ENCODE measurements at places on chromosomes 16 and 17.
A peak's percentile ranks its signal among the peaks of the same experiment; 100 is the strongest.

GRCh38 chr17:58083491-58084316, 485 bp downstream of the DYNLL2 start:
- no peak for DNase-seq
- peak overlapping the region; percentile 69 for H3K4me3 ChIP-seq
- H3K27me3 ChIP-seq = no peaks in the 10 kb centered on the region
- peaks cover 44% of the 10 kb centered on the region for H3K4me1 ChIP-seq
- peaks cover 17% of the 10 kb centered on the region for H3K36me3 ChIP-seq

DNA sequence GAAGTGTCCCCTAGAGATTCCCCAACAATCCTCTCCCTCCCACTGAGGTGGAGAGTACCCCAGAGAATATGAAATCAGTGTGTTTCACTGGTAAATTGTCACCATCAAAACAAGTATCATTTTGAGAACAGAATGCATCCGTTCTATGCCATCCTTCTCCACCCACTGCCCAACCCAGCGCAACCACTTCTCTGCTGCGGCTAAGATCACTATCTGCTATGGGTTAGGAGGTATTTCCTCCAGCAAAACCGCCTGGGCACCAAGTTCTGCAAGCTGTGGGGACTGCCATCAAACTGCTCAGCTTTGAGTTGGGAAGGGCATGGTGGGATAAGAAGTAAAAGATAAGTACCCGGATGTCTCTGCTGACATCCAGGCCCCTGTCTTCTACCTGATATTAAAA, 24.4 kb downstream of the CNTNAP1 start:
- no peaks in the 10 kb centered on the region for H3K4me1 ChIP-seq
- no peak overlapping the region for H3K27ac ChIP-seq
- no peak overlapping the region for H3K4me3 ChIP-seq
- DNase-seq = no peak
- H3K36me3 ChIP-seq = peaks cover 98% of the 10 kb centered on the region

DNA sequence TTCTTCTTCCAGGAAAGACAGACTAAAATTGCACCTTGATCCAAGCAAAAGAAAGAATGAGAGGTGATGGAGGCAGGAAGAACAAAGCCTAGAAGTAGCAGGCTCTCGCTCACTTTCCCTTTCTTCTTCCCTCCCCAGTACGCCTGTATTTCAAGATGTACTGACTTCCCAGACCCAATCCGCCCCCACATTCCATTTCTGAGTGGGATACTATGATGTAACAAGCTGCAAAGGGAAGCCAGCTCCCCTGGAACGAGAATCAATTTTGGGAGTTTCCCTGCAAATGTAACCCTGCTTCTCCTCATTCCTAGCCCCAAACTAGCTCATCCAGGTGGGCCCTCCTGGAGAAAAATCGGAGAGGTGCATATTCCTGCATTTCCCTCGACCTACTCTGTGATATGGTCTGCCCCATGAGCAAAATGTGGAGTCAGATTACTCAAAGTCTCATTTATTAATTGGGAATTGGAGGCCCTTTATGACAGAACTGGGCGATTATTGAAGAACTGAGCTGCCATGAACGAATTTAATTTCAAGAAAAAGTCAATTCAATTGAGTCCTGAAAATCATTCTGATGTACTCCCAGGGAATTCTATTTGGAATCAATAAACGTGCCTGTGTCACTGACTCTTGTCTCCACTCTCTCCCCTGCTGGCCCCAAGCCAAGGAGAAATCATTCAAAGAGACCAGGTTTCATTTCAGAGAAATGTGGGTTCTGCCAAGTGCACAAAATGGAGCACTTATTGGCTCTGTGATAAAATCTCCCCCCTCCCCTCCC, 398.9 kb downstream of the SHISA9 start:
- peak; percentile 15 for DNase-seq
- H3K4me3 ChIP-seq = no peak overlapping the region
- no peak overlapping the region for H3K27ac ChIP-seq
- no peaks in the 10 kb centered on the region for H3K27me3 ChIP-seq

GRCh38 chr16:82368041-82368440, 198.0 kb upstream of the MPHOSPH6 start:
- DNase-seq = peak; percentile 53
- no peak overlapping the region for H3K4me3 ChIP-seq
- H3K36me3 ChIP-seq = no peaks in the 10 kb centered on the region
- H3K27me3 ChIP-seq = no peaks in the 10 kb centered on the region
- H3K4me1 ChIP-seq = peaks cover 3% of the 10 kb centered on the region
- no peak overlapping the region for H3K27ac ChIP-seq

DNA sequence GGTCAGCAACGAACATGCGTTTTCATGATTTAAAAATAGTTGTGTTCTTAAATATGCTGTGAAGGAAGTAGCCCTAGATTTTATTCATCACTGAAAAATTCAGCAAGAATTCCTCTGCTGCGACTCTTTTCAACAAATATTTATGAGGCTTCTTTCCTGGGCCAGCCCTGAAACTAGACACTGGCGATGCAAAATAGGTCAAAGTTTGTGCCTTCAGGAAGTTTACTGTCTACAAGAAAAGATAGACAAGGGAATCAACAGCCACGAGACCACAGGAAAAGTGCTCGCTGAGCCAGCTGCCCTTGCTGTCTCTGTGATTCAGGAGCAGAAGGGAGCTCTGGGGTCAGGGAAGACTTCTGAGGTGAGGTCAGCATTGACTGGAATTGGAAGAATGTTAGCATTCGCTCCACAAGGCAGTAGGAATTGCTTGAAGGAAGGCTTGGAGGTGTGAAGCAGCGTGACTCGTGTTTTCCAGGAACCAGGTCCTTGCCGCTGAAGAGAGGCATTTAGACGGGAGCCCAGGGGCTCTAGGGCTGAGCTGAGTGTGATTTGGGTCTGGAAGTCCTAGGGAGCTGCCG, 1.9 kb upstream of the RPL26 start:
- peaks cover 20% of the 10 kb centered on the region for H3K4me1 ChIP-seq
- peaks cover 5% of the 10 kb centered on the region for H3K36me3 ChIP-seq
- DNase-seq = no peak
- no peak overlapping the region for H3K27ac ChIP-seq
- H3K4me3 ChIP-seq = no peak overlapping the region
- no peaks in the 10 kb centered on the region for H3K27me3 ChIP-seq

GRCh38 chr17:49434821-49435670, 20.4 kb upstream of the PHB1 start:
- H3K27ac ChIP-seq = no peak overlapping the region
- peaks cover 18% of the 10 kb centered on the region for H3K27me3 ChIP-seq
- DNase-seq = no peak
- H3K36me3 ChIP-seq = no peaks in the 10 kb centered on the region

DNA sequence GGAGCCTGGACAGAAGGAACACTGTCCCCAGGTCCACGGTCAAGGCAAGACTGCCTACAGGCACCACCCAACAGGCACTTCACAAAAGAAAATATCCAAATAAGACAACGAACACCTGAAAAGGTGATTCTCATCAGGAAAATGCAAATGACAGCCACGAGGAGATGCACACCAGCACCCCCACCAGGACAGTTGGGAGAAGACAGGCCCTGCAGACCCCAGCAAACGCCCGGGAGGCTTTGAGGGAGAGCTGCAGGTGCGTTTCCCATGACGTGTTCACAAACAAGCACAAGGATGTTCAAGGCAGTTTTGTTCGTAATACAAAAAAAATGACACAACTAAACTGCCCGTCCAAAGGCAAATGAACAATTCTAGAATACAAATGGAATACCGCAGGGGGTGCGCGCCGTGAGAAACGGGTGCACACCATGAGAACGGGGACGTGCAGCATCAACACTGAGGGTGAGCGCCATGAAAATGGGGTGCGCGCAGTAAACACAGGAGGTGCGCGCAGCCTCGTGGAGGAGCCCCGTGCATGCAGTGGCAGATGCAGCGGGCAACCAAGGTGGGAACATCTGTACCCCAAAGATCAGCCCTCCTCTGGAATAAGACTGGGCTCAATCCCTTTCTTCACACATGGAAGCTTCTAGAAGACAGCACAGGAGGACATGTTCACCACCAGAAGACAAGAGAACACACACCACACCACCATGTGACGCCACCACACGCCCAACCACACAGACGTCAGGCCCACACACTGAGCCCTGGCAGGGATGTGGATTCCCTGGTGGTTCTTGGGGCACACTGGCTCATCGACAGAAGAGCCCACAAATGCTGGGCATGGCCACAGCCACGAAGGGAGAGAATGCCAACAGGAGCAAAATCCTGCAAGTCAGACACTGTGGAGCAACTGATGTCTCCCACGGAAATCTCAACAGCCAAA, 91.2 kb downstream of the ZNF778 start:
- peaks cover 17% of the 10 kb centered on the region for H3K4me1 ChIP-seq
- no peaks in the 10 kb centered on the region for H3K27me3 ChIP-seq
- no peak for DNase-seq
- peaks cover 52% of the 10 kb centered on the region for H3K36me3 ChIP-seq

DNA sequence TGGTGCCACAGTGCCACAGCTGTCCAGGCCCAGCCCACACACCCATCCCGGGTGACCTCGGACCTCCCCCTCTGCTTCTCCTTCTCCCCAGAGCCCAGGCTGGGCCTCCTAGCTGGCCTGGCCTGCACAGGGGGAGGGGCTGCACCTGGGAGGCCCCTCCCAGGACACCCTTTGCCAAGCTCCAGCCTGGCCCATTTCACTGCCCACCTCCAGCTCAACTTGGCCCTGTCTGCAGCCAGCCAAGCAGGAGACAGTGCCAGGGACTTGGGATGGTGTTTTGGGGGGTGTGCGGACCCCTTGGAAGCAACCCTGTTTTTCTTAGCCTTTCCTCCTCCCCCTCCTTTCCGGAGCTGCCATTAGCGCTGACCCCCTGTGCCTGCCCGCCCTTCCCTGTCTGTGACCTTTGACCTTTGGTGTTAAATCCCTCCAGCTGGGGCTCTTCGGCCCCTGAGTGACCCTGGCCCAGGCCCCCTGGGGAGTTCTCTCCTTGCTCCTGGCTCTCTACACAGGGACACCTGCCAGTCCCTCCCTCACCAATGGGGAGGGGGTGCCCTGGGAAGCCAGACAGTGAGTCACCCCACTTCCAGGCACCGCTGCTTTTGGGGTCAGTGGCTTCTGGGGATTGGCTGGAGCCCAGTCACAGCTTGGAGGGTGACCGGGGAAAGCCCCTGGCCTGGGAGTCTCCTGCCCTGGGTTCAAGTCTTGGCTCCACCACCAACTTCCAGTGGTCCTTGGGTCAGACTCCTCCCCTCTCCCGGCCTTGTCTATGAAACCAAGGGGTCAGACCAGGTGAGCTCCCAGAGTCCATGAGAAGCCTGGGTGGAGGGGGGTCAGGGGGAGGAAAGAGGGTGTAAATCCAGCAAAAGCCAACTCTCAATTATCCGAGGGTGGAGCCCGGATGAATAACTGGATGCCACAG, 1.9 kb downstream of the GLIS2 start:
- peak overlapping the region; percentile 79 for H3K27ac ChIP-seq
- H3K36me3 ChIP-seq = peaks cover 37% of the 10 kb centered on the region
- no peak for DNase-seq
- H3K4me1 ChIP-seq = peaks cover 78% of the 10 kb centered on the region
- no peaks in the 10 kb centered on the region for H3K27me3 ChIP-seq

GRCh38 chr16:85970738-85971137, 71.8 kb downstream of the IRF8 start:
- no peak overlapping the region for H3K4me3 ChIP-seq
- no peaks in the 10 kb centered on the region for H3K36me3 ChIP-seq
- peaks cover 4% of the 10 kb centered on the region for H3K27me3 ChIP-seq

GRCh38 chr17:39787743-39788484, 50.2 kb downstream of the GRB7 start:
- H3K4me1 ChIP-seq = no peaks in the 10 kb centered on the region
- DNase-seq = no peak
- no peaks in the 10 kb centered on the region for H3K36me3 ChIP-seq
- no peaks in the 10 kb centered on the region for H3K27me3 ChIP-seq
- no peak overlapping the region for H3K27ac ChIP-seq
- no peak overlapping the region for H3K4me3 ChIP-seq

- H3K27me3 ChIP-seq = peaks cover 27% of the 10 kb centered on the region
- peaks cover 9% of the 10 kb centered on the region for H3K4me1 ChIP-seq
- H3K36me3 ChIP-seq = no peaks in the 10 kb centered on the region
- peak; percentile 93 for DNase-seq
- H3K4me3 ChIP-seq = no peak overlapping the region
Observed at GRCh38 chr16:73268366-73268993, 220.6 kb upstream of the ZFHX3 start.

DNA sequence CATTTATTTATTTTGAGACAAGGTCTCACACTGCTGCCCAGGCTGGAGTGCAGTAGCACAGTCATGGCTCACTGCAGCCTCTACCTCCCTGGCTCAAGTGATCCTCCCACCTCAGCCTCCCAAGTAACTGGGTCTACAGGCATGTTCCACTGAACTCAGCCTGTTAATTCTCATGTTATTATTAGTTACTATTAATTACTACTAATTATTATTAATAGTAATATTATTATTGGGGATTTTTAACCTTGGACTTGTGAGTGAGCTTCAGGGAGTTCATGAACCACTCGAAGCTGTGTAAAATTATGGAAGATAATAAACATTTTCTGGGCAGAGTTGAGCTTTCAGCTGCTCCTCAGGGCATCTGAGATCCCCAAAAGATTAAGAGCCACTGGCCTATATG, 4.6 kb upstream of the STAC2 start:
- H3K27ac ChIP-seq = no peak overlapping the region
- no peak overlapping the region for H3K4me3 ChIP-seq
- no peak for DNase-seq
- peaks cover 20% of the 10 kb centered on the region for H3K27me3 ChIP-seq

DNA sequence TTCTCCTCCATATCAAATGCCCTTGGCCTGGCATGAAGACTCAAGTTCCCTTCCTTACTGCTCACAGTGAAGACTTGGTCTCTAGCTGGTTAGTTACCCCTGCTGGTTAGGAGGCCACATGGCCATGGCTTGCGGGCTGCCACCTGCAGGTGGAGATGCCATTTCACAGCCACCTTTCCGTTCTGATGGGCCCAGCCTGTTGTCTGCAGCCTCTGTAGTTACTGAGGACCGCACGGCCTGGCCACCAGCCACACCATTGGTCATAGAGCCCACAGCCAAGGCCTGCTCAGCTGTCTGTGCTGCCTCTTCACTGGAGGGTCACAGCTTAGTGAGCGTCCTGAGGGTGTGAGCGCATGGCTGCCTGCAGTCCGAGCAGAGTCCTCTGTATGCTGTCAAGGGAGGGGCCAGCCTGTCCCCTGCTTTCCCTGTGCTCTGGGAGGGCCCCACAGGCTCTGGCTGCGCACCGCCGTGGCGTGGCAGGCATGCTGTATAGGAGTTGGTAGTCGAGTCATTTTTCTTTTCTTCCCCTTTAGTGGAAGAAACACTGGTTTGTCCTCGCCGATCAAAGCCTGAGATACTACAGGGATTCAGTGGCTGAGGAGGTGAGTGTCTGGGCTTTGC, 59.2 kb downstream of the PLD6 start:
- DNase-seq = no peak
- peaks cover 78% of the 10 kb centered on the region for H3K36me3 ChIP-seq
- H3K27me3 ChIP-seq = no peaks in the 10 kb centered on the region
- no peak overlapping the region for H3K27ac ChIP-seq
- H3K4me3 ChIP-seq = no peak overlapping the region

GRCh38 chr17:82703935-82704865, 5.7 kb upstream of the RAB40B start:
- peaks cover 15% of the 10 kb centered on the region for H3K36me3 ChIP-seq
- H3K4me1 ChIP-seq = peaks cover 8% of the 10 kb centered on the region
- no peak overlapping the region for H3K4me3 ChIP-seq
- H3K27ac ChIP-seq = no peak overlapping the region
- DNase-seq = no peak
- no peaks in the 10 kb centered on the region for H3K27me3 ChIP-seq

Data from spinal cord (tissue), 10 donors.